ENCODE measurements at places on chromosomes 5 and 9.
A peak's percentile ranks its signal among the peaks of the same experiment; 100 is the strongest.

DNA sequence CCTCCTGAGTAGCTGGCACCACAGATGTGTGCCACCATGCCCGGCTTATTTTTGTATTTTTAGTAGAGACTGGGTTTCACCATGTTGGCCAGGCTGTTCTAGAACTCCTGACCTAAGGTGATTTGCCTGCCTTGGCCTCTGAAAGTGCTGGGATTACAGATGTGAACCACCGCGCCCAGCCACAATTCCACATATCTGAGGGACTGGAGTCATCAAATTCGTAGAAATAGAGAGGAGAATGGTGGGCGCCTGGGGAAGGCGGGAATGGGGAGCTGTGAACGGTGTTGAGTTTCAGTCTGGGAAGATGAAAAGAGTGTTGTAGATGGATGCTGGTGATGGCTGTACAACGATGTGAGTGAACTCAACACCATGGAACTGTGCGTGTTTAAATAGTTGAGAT lies 1.9 kb upstream of the ABO start:
- DNase-seq = no peak

DNA sequence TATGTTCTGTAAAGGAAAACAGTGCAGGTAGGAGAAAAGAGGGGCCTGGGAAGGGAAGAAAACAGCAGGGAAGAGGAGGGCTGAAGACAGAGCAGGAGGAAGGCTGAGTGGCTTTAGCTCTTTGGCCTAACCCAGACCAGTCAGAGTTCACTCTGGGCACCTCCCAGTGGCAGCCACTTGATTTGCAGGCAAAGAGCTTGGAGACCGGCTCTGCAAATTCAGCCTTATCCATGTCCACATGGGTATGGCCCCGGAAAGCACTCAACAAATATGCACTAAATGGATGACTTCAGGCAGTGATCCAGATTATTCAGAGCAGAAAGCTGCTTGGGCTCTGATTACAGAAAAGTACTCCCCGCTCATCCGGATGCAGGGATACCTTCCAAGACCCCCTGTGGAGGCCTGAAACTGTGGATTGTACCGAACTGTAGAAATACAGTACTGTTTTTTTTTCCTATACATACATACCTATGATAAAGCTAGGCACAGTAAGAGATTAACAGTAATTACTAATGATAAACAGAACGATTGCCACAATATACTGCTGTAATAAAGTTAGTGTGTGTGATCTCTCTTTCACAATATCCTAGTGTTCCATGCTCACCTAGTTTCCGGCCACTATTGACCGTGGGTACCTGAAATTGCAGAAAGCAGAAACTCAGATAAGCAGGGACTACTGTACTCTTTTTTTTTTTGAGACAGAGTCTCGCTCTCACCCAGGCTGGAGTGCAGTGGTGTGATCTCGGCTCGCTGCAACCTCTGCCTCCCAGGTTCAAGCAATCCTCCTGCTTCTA lies 4.6 kb upstream of the RNU6ATAC start:
- DNase-seq = no peak

DNA sequence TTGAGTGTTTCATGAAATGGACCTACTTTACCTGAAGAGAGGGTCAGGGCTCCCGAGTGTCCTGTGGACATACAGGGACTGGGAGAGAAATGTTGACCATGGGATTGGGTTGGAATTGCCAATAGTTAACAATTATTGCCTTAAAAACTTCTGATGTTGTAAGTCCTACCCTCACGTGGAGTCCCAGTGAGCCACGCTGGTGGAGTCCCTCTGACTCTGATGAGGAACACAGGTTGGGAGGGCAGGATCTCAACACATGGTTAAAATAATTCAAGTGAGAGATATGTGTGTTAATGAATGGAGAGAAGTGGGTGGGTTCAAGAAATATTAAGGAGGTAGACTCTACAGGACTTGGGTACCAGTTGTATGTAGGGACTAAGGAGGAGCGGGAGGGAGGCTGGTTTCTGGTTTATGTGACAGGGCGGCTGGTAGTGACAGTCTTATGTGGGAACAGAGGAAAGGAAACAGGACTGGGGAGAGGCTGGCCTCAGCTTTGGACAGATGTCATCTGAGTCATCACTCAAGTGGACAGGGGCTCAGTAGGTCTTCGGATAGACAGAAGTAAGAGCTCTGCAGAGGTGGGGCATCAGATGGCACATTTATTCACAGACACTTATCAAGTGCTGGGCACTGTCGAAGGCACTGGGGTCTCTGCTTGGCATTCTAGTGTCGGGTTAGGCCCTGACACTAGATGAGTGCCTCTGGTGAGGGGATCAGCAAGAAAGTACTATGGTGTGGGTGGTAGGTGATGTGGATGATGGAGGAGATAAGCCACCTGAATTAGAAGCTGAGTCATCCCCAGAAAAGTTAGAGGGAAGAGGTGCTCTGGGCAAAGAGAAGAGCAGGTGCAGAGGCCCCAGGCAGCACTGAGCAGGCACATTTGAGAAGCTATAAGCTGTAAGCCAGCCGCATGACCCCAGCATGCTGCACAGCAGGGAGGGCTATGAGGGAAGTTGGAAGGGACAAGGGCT lies 27.2 kb downstream of the MAML1 start:
- DNase-seq = no peak

- DNase-seq = no peak
These were observed 611.1 kb downstream of the ACTL7B start for GRCh38 chr9:108244686-108245085.

- DNase-seq = no peak
These were observed 238.1 kb downstream of the ELAVL2 start for GRCh38 chr9:23587903-23588302.

- DNase-seq = no peak
These were observed 41.4 kb upstream of the IFNK start for GRCh38 chr9:27482709-27483108.

- no peak for DNase-seq
These were observed 1378.7 kb upstream of the C9orf72 start for GRCh38 chr9:28951945-28952344.

DNA sequence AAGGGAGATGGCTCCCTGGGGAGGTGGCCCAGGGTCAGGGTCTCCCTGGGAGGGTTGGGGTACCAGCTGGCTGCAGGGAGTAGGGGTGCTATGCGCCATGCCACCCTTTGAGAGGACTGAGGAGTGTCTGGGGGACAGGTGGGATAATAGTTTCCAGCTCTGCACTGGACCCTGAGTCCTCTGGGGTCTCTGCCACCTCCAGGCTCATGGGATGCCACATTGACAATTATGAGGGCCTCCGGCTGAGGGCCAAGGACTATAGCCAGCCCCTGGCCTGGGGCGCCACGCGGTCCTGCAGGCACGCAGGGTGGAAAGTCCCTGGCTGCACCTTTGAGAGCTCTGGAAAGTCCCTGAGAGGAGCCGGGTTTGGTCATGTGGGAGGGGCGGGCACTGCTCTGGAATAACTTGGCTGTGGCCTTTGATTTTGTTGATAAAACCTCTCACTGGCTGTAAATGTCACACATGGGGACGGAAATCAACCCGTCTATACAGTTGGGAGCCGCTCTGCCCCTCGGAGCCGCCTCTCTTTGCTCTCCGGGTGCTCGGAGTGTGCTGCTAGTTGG lies 16.0 kb downstream of the TRAF2 start:
- peak; percentile 73 for DNase-seq

GRCh38 chr5:155150012-155150411 lies 136.5 kb downstream of the KIF4B start:
- DNase-seq = no peak

DNA sequence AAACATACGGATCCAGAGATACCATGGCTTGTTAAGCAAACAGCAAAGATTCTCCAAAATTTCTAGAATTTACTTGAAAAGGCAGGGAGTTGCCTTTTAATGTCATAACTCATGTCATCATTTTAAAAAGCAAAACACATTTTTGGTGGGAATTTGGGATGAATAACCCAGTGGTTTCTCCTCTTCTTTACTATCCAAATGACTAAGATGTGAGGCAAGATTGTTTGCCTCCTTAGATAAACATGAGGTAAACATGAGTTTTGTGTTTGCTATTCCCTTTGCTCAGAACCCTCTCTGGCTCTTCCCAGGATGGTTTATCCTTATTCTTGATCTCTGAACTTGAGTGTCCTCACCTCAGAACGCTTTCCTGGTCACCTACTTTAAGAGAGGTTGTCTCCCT lies 267.0 kb downstream of the EBF1 start:
- no peak for DNase-seq

DNA sequence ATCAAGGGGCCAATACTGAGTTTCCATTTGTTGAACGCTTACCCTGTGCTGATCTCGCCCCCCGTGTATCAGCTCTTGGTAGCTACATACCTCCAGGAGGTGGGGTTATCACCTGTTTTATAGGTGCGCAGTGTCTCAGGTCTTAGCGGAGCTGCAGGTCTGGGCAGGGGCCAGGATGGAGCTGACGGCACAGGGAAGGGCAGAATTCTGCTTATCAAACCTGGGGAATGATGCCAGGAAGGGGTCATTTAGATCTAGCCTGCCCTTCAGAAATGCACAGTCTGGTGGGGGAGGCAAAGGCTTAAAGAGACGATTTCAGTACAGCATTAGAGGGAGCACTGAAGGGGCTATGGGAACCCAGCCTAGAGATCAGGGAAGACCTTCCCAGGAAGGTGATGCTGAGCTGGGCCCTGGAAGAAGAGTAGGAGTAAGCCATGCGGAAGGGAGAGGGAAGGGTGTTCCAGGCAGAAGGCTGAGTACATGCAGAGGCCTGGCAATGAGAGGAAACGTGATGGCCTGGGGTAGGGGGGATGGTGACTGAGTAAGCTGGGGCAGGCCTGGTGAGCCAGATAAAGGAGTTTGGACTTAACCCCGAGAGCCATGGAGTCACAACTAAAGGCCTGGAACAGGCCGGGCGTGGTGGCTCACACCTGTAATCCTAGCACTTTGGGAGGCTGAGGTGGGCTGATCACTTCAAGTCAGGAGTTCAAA lies 31.5 kb downstream of the OLFML2A start:
- no peak for DNase-seq

DNA sequence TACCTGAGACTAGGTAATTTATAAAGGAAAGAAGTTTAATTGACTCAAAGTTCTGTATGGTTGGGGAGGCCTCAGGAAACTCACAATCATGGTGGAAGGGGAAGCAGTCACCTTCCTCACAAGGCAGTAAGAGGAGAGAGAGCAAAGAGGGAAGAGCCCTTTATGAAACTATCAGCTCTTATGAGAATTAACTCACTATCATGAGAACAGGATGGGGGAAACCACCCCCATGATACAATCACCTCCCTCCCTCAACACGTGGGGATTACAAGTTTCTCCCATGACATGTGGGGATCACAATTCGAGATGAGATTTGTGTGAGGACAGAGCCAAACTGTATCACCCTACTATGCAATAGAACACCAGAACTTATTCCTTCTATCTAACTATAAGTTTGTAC lies 27.9 kb downstream of the CD274 start:
- no peak for DNase-seq

GRCh38 chr5:180690562-180690961 lies 41.2 kb upstream of the FLT4 start:
- DNase-seq = no peak

- no peak for DNase-seq
These were observed 54.3 kb downstream of the TMC1 start for GRCh38 chr9:72575666-72576065.

DNA sequence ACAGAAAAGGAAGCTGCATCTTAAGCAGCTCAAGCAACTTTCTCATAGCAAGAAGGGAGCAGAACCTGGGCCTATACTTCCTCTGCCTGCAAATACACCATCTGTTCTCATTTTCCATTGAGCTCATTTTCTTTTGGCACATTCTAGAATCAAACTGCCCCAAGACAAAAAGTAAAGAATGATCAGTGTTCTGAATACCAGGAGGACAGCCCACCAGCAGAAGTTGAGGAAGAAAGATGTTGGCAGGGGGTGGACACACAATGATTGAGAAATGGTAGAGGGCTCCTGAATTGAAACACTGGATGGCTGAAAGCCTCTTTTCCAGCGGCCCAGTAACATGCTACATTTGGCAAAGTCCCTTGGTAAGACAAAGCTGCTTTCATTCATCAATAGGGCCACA lies 171.8 kb downstream of the MED10 start:
- no peak for DNase-seq

- DNase-seq = no peak
These were observed 48.6 kb downstream of the NR2F1-AS1 start for GRCh38 chr5:93532370-93532769.

DNA sequence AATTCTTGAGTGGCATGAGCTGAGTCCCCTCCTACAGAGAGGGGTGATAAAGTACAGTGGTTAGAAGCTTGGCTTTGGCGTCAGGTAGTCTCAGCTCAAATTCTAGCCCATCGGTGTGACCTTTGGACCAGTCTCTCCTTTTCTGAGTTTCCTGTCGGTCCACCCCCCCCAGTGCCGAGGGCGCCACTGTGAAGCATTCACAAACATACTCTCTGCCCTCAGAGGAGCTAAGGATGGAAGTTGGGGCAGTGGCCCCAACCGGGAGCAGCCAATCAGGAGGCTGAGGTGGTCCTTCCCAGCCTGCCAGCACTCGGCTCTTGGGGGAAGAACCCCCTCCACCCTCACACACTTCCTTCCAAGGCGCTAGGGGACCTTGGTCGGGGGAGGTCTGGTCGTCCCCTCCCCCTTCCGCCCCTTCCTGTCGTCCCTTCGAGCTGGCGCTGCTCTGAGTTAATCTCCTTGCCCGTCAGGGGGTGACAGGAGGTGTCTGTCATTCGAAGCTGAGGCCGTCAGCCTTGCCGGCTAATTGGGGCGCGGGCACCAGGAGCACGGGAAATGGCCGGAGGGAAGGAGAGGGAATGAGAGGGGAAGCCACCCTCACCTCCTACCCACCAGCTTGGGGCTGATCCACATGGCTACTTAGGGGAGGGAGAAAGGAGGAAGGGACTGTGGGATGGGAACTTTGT lies 53.0 kb downstream of the CXXC5 start:
- no peak for DNase-seq

DNA sequence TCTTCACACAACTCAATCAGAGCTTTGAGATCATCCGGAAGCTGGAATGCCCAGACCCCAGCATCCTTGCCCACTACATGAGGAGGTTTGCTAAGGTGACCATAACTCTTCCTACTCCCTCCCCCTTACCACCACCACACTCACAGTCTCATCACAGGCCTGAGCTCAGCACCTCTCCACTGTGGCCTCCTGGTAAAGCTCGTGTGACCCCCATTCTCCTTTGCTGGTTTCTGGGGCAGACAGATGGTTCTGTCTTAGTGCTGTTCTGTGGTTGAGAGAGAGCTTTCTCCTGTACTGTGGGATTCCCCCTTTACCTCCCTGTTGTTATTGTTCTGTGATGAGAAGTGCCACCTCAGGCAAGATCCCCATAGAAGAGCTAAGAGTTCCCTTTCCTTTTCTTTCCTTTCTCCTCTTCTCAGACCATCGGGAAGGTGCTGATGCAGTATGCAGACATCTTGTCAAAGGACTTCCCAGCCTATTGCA lies 92.7 kb upstream of the RUSC2 start:
- DNase-seq = no peak

DNA sequence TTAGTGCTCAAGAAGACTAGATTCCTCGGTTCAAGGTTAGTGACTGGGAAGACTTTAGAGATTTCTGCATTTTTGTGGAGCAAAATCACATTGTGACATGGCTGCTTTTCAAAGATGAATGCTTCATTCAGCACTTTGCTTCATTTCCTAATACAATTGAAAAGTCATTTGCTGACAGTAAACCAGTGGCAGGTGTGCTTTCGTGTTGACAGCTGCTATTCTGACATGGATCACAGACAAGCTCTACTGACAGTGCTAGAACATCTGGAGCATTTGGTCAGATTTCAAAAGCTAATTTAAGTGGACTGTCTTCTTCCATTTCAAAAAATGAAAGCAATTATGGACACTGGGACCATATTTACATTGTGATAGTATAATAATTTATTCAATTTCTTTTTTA lies 1060.1 kb downstream of the PTPRD start:
- DNase-seq = no peak

Data from stimulated activated CD8-positive, alpha-beta memory T cell treated with anti-CD3 and anti-CD28 coated beads, Interleukin-12 subunit alpha, Interleukin-12 subunit beta, amount 100 ng/mL, for 1 hour (primary cell).